ENCODE measurements at places on chromosomes 16 and 17.

GRCh38 chr17:77085926-77086432, 54.8 kb upstream of the SEC14L1 start:
- no peak for DNase-seq

DNA sequence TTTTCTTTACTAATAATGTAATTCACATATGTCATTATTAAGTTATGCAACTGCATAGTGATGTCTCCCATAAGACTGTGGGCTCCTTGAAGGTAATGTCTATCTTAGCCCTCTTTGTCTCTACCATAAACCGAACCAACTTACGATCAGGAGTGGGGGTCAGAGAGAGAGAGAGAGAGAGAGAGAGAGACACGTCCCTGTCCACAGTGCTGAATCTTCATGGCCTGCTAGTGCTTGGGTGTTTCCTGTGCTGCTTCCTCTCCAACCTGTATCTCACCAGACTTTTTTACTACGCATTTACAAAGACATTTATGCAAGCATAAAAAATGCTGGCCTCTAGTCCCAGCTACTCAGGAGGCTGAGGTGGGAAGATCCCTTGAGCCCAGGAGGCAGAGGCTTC, 52.2 kb upstream of the HAPSTR1 start:
- no peak for DNase-seq

- DNase-seq = no peak
Measured at GRCh38 chr16:7363422-7364417, 31.1 kb downstream of the RBFOX1 start.

GRCh38 chr16:47905771-47906170, 250.0 kb downstream of the ABCC12 start:
- no peak for DNase-seq

GRCh38 chr16:52512297-52512987, 34.5 kb downstream of the TOX3 start:
- peak; percentile 51 for DNase-seq

DNA sequence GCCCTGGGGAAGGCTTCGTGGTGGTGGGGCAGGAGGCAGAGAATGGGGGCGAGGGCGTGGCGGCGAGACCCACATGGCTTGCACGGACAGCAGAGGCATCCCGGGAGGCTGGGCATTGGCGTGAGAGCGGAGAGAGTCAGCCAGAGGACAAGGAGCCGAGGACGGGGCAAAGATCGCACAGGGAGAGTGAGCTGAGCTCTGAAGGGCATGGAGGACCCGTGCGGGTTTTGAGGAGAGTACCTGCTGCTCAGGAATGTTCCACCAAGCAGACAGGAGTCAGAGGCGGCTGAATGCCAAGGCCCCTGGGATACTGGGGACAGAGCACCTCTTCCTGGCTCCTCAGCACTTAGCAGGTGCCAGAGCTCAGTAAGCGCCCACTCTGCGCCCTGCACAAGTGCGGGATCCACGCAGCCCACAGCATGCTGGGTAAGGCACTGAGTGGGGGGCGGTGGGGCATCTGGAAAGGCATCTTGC, 47.8 kb downstream of the ARHGAP27 start:
- DNase-seq = no peak

GRCh38 chr17:67532326-67532871, 155.3 kb downstream of the PITPNC1 start:
- DNase-seq = no peak

DNA sequence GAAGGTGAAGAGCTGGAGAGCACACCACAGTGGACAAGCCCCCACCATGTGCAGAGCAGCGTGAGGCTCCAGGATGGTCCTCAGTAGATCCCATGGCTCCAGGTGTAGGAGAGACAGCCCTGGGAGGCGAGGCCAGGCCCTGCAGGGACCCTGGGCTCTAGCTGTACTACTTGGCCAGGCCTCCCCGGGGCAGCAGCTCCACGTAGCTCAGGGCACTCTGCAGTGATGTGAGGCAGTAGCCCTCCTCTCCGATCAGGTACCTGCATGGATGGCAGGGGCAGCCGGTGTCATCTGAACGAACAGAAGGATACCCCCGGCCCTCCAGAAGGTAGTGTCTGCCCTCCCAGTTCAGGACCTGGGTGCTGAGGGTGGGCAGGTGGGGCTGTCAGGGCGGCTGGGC, 6.2 kb upstream of the SPATA2L start:
- DNase-seq = no peak

- no peak for DNase-seq
Measured at GRCh38 chr17:40093005-40093579, 7.3 kb downstream of the NR1D1 start.

DNA sequence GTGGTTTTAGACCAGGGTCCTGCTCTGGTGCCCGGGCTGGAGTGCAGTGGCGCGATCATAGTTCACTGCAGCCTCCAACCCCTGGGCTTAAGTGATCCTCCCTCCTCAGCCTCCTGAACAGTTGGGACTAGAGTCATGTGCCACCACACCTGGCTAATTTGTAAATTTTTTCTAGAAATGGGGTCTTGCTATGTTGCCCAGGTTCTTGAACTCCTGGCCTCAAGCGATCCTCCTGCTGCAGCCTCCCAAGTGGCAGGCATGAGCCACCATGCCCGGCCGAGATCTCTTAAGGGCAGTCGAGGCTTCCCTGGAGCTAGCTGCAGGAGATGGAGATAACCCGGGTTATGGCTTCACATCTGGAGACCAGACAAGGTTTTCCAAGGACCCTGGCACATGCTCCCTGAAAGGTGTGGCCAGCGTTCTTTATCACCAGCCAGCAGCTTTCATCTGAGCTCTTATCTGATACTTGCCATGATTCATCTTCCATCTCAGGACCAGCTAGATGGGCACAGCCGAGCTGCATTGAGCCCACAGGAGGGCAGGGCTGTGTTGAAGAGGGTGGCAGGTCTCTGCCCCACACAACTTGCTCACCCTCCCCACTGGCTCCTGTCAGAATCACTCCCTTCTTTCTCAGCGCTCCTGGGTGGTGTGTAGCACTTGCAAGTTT, 28.6 kb downstream of the SCNN1B start:
- no peak for DNase-seq
